KBM-7 (cell line): ENCODE measurements at places on chromosomes 6 and 20.
A peak's percentile ranks its signal among the peaks of the same experiment; 100 is the strongest.

DNA sequence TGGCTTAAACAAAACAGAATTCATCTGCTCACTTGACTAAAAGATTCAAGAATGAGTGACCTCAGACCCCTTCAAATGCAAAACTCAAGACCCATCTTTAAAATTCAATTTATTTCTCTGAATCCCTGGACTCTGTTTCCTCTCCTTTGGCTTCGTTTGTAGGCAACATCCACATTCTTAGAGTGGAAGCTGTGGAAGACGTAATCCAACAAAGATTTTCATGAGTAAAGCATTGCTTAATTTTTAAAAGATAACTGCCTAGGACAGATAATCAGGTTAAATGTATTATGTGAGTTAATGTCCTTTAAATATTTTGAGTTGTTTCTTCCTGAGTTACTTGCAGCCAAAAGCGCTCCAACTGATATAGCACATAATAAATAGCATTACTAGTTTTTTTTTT is 164.5 kb downstream of the ZMYND8 start:
- no peak for DNase-seq

DNA sequence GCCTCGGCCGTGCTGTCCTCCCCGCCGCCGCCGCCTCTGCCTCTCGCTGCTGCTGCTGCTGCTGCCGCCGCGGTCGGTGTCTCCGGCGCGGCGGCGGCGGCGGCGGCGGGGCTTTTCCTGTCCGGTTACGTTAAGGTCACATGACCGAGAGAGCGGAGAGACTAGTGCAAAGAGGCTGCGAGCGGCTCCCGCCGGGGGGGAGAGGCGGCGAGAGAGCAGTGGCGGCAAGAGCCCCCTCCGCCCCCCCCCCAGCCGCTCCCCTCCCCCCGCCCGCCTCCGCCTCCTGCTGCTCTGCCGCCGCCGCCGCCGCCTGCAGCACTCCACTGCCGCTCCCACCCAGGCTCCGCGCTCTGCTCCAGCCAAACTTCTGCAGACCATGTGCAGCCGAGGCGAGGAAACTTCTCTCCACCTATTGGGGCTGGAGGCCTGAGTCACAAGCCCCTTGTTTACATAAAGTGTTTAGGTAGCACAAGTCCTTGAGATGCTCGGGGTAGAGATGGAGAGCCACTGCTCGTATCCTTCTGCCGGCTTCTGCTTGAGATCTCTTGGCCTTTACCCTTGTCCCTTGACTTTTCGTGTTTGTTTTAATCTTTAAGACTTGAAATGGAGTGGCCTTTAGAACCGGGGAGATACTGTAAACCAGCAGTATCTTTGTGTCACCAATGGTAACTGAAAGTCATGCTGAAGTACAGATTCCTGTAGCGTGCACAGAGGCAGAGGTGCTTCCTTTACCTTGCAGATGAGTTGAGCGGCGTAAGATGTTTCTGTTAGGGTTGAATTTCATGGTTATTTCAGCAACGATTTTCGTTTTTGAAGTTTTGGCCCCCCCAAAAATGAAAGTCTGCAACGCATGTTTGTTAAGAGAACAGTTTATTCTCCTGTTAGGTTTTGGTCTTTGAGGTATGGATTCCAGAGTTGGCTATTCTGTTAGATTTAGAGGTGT is at the start of gene ZBTB2:
Gene ZBTB2 (minus strand): TSS at position 89 of the 943 bp plus-strand sequence. CDS start 17,922 bp downstream, outside the sequence.
- peak; percentile 69 for DNase-seq

DNA sequence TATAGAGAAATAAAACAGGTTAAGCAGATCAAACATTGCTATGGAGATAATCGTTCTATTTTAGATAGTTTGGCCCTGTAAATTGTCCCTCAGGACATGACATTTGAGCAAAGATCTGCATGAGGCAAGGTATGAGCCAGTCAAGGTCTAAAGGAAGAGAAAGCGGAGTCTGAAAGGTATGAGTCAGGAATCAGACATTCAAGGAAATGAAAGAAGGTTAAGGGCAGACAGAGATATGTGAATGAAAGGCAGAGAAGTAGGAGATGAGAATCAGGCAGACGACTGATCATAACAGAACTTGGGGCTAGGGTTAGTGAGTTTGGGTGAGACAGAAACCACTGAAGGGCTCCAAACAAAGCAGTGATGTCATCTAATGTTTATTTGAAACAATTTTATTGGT is 775.8 kb downstream of the MAFB start:
- no peak for DNase-seq

GRCh38 chr20:50533061-50533460 is 22.9 kb downstream of the PTPN1 start:
- DNase-seq, result no peak

DNA sequence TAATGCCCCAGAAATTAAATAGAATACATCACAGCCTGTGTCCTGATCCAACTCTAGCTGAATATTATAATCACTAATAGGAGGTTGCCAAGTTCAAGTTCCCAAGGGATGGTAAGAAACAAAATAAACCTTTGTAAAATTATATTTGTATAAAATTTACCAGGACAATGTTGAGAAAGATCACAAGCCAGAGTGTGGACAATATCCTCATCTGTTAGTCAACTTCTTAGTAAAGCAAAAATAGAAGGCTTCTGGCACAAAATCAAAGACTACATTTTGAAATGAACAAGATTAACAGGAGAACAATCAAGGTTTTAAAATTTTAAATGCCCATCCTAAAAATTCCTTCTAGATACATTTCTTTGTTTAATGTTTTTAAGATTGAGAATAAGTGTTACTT is 290.4 kb upstream of the HSF2 start:
- no peak for DNase-seq

DNA sequence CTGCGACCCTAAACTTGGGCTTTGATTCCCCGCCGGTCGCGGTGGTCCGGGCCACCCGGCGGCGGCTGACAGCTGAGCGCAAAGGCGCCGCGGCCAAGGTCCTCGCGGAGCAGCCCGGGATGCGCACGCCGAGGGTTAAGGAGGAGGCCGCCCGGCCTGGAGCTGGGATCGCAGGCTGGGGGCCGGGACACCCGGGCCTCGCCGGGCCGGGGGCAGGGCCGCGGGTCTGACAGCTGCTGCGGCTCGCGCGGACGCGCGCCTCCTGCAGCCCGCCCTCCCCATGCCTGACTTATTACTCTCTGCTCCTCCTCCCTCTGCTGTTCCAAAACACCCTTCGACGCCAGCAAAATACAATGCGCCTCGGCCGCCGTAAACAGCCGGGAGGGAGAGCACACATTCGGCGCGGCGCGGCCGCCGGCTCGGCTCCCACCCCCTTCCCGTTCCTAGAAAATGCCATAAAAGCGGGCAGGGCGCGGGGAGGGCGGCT is 746 bp downstream of the BACH2 start:
- DNase-seq, result peak; percentile 43

GRCh38 chr6:24796616-24797290 is 2.0 kb downstream of the ARMH2 start:
- DNase-seq, result no peak

DNA sequence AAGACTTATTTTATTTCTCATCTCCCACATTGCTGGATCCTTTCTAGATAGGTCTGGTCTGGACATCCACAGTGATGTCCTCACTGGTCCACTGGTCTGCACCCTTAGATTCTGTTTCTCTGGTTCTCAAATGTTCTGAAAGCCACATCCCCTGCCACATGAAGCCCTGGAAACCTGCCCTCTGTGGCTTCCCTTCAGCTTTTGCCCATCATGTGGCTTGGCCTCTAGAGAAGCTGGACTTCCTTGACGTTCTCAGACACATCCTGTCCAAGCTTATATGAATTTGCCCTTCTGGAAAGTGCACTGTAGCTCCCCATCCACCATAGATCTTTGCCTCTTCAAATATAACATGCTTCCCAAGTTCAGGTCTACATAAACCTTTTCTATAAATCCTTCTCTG is 18.5 kb downstream of the CST4 start:
- DNase-seq, result no peak

DNA sequence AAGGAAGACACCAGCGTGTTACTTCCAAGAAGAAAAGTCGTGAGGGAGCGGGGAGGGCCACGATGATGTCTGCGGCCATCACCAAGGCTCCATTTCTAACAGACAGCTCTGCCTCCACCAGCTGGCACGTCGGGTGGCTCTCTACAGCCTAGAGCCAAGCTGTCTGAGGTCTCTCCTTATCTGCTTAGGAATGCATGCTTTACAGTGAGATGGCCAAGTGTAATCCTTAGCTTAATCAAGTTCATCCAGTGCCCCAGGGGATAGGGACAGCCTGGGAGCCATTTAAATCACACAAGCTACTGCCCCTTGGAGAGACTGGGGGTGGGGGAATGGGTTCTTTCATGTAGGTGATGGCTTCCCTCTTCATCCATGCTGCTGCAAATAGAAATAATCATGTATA is 213.8 kb upstream of the CST7 start:
- DNase-seq, result no peak

- DNase-seq, result peak; percentile 60
Observed at GRCh38 chr6:16635810-16636602, 125.3 kb downstream of the ATXN1 start.

DNA sequence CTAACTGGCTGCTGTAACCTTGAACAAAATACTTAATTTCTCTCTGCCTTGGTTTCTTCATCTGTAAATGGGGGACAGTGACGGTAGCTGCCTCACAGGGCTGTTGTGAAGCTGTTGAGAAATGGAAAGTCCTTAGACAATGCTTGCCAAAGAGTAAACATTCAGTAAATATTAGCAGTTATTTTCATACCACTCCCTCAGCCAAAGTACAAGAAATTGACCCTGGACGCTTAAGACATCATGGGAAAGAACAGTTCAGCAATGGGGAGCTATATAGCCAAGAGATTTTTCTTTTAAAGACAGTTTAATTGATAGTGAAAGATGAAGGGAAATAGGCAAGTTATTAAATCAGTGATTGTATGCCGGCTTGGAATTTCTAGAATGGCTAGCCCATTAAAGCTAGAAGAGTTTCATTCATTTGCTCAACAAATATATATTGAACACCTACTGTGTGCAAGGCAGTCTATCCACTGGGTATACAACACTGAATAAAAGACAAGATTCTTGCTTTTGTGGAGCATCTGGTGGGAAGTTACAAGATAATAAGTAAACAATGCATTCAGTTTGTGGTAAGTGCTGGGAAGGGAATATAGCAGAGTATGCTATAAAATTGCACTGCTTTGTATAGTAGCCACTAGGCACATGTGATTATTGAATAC is 2.0 kb downstream of the CTNNBL1 start:
- no peak for DNase-seq

GRCh38 chr20:59284470-59284869 is 15.9 kb upstream of the EDN3 start:
- DNase-seq, result no peak

GRCh38 chr6:29853245-29853644 is 25.6 kb downstream of the HLA-G start:
- DNase-seq, result no peak

DNA sequence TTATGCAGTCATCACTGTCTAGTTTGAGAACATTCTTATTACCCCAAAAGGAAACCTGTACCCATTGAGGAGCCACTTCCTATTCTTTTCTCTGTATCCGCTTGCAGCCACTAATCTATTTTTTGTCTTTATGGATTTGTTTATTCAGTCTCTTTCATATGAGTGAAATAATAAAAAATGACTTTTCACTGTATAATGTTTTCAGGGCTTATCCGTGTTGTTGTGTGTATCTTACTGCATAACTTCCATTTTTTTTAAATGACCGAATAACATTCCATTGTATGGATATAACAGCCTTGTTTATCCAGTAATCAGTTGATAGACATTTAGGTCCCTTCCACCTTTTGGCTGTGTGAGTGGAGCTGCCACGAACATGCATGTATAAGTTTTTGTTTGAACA is 86.6 kb downstream of the ZFAND3 start:
- no peak for DNase-seq

DNA sequence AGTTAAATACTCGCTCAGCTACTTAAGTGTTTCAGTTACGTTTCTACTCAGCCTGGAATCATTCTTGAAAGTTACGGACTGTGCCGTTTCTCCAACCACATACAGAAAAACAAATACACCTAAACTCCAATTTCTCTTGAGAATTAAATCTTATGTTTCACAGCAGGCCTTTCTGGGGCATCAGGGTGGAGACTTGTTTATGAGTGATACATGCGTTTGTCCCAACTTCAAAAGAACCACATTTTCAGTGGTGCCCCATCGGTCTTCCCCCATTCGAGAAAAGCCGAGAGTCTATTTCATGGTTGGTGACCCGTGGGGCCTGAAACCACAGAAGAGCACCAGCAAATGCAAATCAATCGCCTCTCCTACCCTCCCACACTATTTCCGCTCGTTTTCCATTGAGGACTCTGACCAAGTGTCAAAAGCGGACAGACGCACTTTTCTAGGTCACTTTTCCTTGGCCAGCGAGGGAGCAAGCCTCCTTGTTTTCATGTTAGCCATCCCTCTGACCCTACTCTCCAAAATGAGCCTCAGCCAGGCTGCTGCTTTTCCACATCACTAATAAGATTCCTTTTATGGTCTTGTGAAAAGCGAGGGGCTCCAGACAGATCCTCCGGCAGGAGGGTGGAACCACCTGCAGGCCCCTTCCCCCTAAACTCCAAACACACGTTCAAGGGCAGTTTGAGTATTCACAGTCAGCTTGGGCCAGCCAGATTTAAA is 3.1 kb downstream of the JAG1 start:
- DNase-seq, result peak; percentile 36

GRCh38 chr6:41917528-41917927 is 3.4 kb downstream of the MED20 start:
- no peak for DNase-seq

GRCh38 chr6:106149472-106150069 is 63.4 kb downstream of the PRDM1 start:
- no peak for DNase-seq

GRCh38 chr20:39607141-39607540 is 645.0 kb downstream of the DHX35 start:
- no peak for DNase-seq

DNA sequence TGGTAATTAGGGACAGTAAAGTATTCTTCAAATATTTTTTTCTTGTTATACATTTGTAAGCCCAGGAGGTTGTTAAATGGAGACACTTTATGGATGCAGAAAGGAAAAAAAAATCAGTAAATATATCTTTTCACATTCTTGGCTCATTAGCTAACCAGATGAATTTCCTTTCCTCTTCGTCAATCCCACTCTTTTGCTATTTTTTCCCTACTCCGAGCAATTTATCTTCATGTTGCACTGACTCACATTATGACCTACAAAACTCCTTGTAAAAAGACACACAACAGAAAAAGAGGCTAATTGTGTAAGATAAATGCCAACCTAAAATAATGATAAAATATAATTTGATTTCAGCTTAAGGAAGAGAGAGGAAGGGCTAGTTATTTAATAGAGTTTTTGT is 472.9 kb upstream of the ZNF337 start:
- no peak for DNase-seq

GRCh38 chr6:9583753-9584352 is 831.0 kb downstream of the TFAP2A start:
- DNase-seq, result no peak

GRCh38 chr6:110325197-110325596 is 33.0 kb downstream of the METTL24 start:
- DNase-seq, result no peak

DNA sequence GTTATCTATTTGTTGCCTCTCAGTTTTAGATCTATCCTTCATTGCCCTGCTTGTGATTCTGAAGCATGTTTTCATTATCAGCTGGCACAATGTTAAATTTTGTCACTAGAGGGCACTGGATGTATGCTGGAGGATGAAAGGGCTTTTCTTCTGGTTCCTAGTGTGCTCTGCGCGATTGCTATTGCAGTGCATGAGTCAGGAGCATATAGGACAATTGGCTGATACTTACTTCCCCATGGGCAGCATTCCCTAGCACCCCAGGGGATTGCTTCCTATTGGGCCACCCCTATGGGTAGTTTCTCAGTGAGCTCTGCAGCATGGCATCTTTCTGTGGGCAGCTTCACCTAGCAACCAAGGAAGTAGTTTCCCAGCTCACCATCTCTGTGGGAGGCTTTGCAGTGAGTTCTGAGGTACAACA is 280.3 kb upstream of the SYNCRIP start:
- peak; percentile 75 for DNase-seq
